Ascending aorta (tissue), 2 donors: ENCODE measurements at places on chromosomes 7 and 10.

- no peak for DNase-seq
Measured at GRCh38 chr10:11901454-11901832, 78.3 kb downstream of the PROSER2 start.

- DNase-seq, result no peak
Measured at GRCh38 chr10:28676326-28676967, 874 bp upstream of the BAMBI start.

DNA sequence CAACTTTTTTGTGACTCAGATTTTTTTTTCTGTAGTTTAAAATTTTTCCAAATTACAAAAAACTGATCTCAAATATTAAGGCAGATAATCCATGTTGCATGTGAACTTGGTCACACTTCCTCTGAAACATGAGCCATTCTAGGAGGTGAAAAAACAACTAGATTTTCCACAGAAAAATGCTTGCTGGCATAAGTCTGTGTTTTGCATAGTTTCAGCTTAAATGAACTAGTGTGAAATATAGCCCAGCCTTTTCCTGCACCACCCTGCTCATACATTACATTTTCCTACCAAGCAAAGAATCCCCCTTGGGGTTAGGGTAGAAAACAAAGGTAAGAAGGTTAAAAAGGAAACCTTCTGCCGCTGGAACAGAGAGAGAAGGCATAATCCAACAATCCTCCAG is 48.2 kb downstream of the SLC25A13 start:
- no peak for DNase-seq

- no peak for DNase-seq
Measured at GRCh38 chr7:39644170-39644569, 20.8 kb downstream of the RALA start.

DNA sequence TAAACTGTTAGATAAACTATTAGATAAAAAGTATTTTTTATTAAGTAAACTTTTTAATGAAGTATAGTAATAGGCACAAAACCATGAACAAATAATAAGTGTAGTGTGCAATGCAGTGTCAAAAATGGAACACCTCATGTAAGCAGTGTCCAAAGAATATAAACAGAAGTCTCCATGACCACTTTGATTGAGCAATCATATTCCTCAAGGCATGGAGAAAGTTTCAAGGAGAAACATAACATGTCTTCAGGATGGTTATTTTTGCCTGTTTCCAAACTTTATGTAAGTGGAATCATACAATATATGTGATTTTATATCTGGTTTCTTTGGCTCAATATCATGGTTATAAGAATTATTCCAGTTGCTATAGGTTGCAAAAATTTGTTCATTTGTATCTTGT is 6.1 kb upstream of the RELN start:
- no peak for DNase-seq

DNA sequence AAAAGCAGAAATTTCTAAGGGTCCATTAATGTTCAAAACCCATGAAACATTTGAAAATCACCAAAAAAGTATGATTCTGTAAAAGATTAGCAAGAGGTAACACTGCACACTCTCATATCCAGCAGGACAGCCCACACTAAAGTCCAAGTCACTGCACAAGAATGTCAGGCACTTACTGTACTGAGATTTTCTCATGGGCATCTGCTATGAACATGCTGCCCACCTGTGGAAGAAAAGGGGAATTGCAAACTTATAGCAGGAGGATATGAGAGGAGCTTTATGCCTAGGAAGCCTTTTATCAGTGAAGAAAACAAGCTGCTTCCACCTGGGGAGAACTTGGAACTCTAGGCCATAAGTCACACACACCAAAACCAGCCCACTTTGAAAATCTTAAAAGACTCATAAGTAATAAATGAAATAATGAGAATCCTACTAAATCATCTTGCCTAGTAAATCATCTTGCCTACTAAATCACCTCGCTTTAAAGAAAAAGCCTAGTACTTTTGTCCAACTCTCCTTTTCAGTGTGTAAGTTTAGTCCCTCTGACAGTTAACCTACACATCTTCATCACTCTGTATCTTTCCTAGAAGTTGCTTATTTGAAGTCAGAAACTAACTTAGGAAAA is 46.1 kb downstream of the ARMH3 start:
- DNase-seq, result peak; percentile 71

DNA sequence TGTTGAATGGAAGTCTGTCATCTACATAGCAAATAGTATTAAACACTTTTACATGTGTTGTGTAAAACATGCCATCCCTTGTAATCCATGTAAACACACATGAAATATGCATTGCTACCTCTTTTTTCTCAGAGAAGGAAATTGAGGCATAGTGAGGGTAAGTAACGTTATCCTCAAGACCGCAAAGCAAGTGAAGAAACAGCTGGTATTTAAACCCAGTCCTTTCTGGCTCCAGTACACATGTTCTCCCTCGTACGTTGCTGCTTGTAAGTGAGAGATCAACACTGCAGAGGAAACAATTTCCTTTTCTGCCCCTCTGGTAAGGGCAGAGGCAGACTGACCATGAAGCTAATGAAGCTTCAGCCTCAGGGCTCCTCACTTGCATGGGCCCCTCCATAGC is 28.5 kb downstream of the MAP3K8 start:
- DNase-seq, result no peak

DNA sequence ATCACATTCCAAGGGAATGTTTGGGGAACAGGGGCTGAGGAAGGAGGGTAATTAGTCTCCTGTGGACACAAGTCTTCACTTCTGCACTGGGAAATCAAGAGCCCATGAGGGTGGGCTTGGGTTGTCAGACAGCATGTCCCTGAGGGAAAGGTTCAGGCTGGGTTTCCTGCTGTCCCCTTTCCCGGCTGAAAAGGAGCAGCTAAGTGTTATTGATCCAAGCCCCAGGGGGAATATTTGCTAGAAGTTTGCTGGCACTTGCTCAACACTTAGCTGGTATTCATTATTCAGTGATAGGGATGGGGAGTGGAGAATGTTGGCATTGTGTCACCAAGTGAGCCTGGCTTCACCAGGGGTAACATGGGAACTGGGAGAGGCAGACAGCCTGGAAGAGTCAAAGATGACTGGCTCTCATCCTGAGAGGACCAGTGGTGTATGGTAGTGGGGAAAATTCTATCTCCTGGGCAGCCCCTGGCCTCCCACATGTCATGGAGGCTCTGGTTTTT is 344.4 kb upstream of the PODXL start:
- DNase-seq, result no peak

GRCh38 chr7:138837627-138838026 is 39.6 kb upstream of the ATP6V0A4 start:
- no peak for DNase-seq

DNA sequence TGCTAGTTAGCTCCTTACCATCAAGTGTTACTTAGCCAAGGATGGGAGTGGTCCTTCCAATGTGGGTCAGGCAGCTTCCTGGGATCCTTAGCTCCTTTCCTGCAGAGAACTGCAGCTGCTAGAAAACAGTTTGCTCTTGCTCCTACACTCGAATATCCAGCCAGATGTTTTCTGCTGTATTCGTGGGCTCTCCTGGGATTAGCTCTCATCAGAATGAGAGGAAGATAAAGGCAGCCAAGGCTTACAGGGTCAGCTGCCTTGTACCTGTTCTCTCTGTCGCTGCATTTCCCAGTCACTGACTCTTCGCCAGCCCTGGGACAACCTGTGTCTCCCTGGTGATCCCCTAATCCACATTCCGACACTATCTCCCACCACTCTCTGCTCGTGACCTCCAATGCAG is 29.0 kb downstream of the NEUROD6 start:
- no peak for DNase-seq

DNA sequence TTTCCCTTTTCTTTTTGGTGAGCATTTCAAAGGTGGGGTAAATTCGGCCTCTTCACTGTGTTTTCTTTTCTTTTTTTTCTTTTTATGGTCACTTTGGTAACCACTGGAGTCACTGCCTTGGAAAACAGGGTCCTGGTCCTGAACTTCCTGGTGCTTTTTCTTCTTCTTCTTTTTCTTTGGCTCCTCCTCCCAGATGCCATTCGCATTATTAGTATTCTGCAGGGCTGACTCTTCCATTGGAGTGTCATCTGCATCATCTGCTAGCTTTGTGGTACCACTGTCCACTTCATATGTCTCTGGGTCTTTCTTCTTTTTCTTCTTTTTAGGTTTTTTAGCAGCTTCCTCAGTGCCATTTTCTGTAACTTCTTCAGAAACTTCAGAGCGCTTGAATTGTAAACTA is 10.5 kb downstream of the POLR1F start:
- no peak for DNase-seq
